HT1080 (cell line): ENCODE measurements at places on chromosomes 4 and X. TPM values are rescaled to one million over a fixed set of nuclear protein-coding genes. Genes with fewer than 3 reads are reported as not detected.

DNA sequence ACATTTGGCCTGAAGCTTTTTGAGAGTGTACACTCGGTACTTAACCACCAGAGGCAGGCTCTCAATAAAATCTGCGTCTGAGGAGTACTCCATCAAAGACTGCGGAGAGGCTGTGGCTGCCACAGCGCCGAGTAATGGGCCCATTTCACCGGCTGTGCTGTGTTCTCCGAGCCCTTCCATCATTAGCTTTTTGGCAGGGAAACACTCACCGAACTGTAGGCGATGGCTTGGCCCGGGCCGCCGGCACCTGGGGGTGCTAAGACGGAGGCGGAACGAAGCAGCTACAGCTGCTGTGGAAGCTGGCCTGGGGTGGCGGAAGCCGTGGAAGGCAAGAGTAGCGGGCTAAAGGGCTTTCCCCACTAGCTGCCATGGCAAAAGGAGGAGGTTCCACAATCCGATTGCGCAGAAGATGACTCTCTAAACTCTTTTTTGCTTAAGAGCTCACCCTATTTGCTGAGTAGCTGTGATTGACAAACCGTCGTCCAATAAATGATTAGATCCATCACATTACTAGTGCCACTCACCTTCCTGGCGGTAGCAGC lies 48.5 kb upstream of the PABPC1L2A start:
- DNase-seq: peak; percentile 69

GRCh38 chr4:33772582-33772981 lies 2471.7 kb downstream of the ARAP2 start:
- no peak for DNase-seq

DNA sequence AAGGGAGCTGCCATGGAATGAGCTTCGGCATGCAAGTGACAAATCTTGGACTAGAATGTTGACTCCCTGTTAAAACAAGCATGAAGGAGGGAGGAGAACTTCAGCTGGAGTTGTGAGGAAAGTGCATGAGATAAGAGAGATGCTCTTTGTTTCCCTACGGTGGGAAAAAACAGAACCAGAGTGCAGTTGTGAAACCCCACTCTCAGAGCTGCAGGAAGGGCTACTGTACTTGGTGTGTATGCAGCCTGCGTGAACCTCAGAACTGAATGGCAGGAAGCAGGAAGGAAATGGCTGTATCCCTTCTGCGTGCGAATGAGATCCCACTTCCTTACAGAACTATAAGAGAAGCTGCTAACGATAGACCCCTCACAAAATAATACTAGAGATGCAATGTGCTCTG lies 57.2 kb downstream of the EGF start:
- no peak for DNase-seq

DNA sequence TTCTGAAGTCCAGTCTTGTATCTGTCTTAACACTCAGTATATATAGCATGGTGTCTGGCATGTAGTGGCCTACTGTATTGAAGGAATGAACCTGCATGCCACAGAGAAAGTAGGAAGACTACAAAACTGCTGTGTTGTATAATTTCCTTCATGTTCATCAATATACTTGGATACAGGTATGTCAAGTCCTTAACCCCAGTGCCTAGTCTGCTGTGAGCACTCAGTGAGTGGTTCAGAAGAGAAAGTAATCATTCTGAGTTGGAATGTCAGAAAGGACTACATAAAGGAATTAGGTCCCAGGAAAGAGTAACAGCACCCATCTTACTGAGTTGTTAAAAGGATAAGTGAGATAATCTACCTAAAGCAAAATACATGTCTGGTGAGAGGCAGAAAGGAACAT lies 32.0 kb downstream of the ABCE1 start:
- DNase-seq: no peak

GRCh38 chr4:40648131-40648530 lies 18.5 kb upstream of the RBM47 start:
- no peak for DNase-seq

DNA sequence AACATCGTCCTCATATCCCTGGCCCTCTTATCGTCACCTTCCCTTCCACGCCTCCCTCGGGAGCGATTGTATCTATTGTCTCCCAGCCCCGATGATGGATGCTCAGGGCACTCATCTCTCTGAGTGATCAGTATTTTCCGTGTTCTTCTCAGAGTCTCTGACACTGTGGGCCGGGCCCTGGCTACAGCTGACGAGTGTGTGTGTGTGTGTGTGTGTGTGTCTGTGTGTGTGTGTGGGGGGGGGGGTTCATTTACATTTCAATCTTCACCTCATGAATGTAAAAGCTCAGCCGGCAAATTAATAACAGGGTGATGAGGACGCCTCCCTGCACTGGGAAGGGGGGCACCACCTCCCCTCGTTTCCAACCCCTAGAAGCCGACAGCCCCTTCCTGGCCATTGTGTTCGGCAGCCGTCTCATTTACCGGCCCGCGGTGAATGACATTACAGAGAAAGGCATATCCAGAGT lies 159.5 kb downstream of the SHOX start:
- DNase-seq: no peak

GRCh38 chr4:150145090-150145945 lies 67.1 kb downstream of the DCLK2 start:
- DNase-seq: no peak

DNA sequence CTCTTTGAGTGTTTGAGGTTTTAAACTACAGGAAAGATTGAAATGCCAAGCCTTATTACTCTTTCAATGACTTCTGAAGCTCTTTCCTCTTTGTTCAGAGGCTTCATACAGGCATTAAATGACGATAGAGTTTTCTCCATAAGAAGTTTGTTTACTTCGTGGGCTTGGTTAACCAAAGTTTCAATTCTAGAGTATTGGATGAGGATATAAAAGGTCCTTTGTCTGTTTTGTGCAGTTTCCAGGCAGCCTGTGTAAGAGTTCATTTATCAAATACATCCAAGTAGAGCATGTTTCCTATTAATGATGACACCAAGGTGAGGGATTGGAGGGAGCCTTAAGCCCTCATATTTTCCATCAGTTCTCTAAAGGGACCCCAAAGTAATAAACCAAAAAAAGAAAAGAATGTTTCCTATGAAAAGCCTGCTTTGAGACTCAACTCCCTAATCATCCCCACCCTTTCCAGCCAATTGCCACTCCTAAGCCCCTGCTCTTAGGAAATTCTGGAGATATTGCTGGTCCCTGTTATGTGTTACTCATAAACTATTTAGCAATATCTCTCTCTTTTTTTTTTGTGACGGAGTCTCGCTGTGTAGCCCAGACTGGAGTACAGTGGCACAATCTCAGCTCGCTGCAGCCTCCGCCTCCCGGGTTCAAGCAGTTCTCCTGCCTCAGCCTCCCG lies 106.2 kb upstream of the IL13RA1 start:
- no peak for DNase-seq

DNA sequence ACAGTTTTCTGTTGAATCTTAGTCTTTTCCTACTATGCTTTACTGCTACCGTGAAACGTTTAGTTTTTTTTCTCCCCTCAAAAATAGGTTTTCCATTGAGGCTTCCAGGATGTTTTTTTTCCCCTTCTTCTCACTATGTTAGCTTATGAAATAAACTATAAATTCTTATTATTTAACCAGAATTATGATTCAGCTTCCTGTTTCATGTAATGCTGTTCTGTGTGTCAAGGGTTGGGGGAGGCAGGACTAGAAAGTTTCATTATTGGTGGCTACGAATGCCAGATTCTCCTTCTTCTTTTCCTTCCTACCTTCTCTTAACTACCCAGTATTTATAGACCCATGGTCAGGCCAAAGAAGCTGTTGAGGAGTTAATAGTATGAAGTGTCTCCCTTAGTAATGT lies 11.8 kb downstream of the CLCN5 start:
- no peak for DNase-seq

DNA sequence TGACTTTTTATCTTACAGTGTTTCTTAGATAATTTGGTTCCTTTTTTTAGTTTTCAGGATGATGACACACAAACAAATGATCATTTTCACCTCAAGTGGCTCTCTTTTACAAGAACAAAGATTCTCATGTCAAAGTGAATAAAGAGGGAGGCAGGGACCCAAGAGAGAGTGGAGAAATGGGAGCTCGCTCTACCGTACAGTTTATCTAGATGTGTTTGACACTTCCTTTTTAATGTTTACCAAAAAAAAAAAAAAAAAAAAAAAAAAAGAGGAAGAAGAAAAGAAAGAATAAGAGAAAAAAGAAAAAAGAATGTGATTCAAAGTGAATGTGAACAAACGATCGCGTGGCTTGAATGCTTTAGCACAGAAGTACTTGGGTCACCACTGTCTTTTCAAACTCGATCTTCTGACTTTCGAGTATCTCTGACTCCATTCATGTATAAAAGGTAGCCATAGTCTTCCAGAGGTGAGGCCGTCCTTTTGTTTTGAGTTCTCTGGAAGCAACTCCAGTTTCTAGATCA lies 75.6 kb upstream of the GRXCR1 start:
- DNase-seq: no peak

DNA sequence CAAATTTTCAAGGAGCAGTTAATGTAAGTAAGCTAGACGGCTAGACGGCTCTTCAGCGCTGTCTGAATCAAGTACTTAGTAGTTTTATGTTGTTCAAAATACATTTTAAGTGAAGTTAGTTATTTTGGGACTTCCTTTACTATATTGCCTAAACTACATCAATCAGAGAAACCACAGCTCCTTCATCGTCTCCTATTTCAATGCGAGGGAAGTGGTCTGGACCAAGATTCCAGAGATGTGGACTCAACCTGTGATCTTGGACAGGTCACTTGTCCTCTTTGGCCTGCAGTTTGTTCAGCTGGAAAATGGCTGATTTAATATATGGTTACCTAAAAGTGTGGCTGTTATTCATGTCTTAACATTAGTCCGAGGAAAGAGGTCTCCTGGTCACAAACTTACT lies 10.6 kb downstream of the ING2 start:
- no peak for DNase-seq

DNA sequence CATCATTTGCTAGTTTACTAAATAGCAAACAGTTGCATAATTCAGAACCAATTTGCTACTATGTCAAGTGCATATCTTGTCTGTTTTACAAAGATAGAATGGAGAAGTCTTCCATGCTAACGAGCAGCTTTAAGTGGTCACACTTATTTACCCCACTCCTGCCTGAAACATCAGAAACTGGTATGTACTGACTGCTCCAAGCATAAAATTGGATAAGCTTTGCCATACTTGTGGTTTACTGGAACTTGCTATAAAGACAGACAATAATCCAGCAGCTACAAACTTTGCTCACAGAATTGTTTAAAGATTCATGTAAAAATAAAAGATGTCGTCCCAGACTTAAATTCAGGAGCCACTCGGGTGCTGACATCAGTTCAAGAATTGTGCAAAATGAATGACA lies 13.3 kb upstream of the CDKL2 start:
- no peak for DNase-seq

DNA sequence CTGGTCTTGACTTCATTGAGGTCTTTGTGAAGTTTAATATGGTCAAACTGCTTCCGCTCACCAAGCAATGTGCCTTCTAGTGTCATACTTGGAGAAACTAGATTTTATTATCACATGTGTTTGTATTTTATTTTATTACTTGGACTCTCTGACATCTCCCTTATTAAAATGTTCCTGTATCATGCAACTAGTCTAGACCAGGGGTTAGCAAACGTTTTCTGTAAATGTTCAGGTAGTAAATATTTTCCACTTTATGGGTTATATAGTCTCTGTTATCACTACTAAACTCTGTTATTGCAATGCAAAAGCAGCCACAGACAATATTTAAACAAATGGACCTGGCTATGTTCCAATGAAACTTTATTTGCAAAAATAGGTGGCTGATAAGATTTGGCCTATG lies 443.8 kb downstream of the MID1IP1 start:
- no peak for DNase-seq

- DNase-seq: peak; percentile 66
Observed at GRCh38 chr4:38310446-38311043, 350.3 kb downstream of the PTTG2 start.

GRCh38 chr4:2934813-2935761 lies 28.1 kb downstream of the NOP14 start:
- DNase-seq: peak; percentile 87

GRCh38 chrX:56782791-56783449 lies 53.9 kb downstream of the NBDY start:
- DNase-seq: no peak

DNA sequence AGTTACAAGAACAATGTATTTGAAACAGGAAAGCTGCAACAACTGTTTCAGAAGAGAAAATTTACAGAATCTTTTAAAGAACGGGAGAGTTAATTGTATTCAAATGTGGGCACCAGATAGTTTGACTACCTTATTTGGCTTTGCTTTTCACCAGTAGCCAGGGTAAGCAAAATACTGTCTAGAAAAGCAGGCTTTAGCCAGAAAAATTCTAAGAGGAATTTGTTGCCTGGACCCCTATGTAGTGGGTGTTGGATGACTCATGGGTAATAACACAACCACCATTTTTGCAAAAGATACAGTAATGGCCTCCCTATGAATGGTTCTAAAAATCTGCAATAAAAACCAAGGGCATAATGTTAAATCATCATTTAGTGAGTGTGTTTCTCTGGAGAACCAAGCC lies 233.4 kb upstream of the ANXA3 start:
- no peak for DNase-seq

DNA sequence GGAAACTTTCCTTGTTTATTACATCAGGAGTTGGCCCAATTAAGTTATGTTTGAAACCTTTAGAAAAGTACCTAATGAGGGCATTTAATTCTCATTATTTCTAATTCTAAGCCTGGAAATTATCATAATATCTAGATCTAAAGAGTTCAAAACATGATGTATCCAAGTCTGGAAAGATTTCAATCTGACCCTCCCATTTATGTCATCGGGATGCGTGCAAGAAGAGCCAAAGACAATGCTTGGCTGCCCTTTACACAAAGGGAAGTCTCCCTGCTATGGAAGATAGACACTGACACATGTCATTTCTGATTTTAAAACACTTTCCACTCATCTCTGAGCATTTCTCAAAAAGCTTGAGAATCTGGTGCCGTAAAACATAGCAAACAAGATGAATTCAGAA lies 222.4 kb downstream of the ANTXR2 start:
- no peak for DNase-seq

- DNase-seq: no peak
Observed at GRCh38 chrX:15384304-15384703, at the start of gene VEGFD. Gene VEGFD, minus strand, starts transcription at chrX:15384413. Its CDS starts 467 bp downstream, at chrX:15383946.

- DNase-seq: no peak
Observed at GRCh38 chrX:105872941-105873340, 50.6 kb downstream of the NRK start.

DNA sequence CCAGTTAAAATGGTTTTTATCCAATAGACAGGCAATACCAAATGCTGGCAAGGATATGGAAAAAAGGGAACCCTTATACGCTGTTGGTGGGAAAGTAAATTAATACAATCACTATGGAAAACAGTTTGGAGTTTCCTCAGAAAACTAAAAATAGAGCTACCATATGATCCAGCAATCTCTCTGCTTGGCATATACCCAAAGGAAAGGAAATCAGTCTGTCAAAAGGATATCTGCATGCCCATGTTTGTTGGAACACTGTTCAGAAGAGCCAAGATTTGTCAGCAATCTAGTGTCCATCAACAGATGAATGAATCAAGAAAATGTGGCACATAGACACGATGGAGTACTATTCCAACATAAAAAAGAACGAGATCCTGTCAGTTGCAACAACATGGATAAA lies 91.0 kb upstream of the SH3RF1 start:
- DNase-seq: no peak

The AMBN gene
- not detected in 2 replicates for total RNA-seq

The ADGRG2 gene
- 0.06 TPM in 1 of 2 replicates, not detected in the other for total RNA-seq

The RENBP gene
- 1.0 TPM in 1 of 2 replicates, not detected in the other for total RNA-seq

The SRPX2 gene
- total RNA-seq: 10.3 and 13.0 TPM in 2 replicates

The CXCL1 gene
- total RNA-seq: not detected in 2 replicates

The PCDH7 gene
- 1.2 and 1.8 TPM in 2 replicates for total RNA-seq

The ELK1 gene
- 31.7 and 40.7 TPM in 2 replicates for total RNA-seq
